ENCODE measurements at places on chromosomes 7 and 10.

DNA sequence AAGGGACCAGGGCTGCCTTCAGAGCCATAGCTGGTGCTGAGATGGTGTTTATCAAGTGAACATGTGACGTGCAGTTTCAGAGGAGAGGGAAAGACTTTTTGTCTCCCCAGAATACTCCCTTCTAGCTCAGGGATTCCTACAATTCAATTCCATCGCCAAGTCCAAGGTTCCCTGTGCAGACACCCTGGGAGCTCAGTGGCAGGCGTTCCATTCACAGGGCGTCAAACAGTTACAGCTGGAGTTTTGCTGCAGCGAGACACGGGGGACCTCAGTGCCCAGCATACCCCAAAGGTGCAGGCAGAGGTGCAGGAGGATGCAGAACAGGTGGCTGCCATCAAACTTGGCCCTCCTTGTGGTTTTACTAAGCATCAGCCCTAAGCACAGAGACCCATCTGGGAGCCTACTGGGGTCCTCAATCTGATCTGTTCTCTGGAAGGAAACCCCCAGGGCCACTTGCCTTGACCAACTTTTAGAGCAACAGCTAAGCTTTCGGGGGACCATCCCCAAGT is 846 bp upstream of the CALML5 start:
- no peak for DNase-seq

- no peak for DNase-seq
Measured at GRCh38 chr7:151229249-151229648, 2.2 kb upstream of the ABCF2 start.

DNA sequence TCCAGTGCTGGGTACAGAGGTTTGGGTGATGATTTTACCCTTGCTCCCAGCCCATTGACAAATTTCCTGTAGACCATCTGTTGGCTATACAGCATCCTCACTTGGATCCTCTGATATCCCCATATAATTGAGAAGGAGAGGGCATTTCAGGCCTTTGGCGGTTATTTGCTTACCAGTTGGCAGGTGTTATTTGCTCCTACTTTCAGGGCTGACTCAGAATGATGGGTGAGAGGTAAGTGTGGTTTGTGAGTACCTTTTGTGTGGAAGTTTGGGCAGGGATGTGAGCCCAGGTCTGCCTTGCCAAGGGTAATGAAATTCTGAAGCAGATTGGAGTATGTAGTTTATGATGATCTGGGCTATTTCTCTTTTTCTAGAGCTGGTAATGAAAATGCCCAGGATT is 93.6 kb downstream of the LRMDA start:
- no peak for DNase-seq

GRCh38 chr10:118032564-118032963 is 14.2 kb downstream of the RAB11FIP2 start:
- no peak for DNase-seq

DNA sequence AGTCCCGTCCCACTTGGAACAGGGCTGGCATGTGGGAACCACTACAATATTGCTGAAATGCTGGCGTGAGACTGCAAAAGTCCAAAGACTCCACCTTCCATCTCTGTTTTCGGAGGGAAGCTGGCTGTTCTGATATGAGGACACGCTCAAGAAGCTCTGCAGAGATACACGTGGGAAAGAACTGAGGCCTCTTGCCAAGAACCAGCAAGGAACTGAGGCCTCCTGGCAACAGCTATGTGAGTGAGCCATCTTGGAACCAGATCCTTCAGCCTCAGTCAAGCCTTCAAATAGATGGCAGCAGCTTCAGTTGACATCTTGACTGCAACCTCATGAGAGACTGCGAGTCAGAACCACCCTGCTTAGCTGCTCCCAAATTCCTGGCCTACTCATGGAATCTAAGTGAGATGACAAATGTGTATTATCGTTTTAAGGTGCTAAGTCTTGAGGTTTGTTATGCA is 30.8 kb downstream of the SGMS1 start:
- DNase-seq, result no peak

DNA sequence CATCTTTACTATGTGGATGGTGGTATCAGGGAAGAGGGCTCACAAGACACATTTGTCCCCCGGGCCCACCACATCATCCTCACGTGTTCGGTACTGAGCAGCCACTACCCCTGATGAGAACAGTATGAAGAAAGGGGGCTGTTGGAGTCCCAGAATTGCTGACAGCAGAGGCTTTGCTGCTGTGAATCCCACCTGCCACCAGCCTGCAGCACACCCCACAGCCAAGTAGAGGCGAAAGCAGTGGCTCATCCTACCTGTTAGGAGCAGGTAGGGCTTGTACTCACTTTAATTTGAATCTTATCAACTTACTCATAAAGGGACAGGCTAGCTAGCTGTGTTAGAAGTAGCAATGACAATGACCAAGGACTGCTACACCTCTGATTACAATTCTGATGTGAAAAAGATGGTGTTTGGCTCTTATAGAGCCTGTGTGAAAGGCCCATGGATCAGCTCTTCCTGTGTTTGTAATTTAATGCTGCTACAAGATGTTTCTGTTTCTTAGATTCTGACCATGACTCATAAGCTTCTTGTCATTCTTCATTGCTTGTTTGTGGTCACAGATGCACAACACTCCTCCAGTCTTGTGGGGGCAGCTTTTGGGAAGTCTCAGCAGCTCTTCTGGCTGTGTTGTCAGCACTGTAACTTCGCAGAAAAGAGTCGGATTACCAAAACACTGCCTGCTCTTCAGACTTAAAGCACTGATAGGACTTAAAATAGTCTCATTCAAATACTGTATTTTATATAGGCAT is 9.1 kb upstream of the CSGALNACT2 start:
- no peak for DNase-seq

GRCh38 chr7:96993094-96993865 is 12.1 kb upstream of the DLX6 start:
- DNase-seq, result no peak

GRCh38 chr7:157404845-157405481 is 68.2 kb downstream of the DNAJB6 start:
- DNase-seq, result no peak

DNA sequence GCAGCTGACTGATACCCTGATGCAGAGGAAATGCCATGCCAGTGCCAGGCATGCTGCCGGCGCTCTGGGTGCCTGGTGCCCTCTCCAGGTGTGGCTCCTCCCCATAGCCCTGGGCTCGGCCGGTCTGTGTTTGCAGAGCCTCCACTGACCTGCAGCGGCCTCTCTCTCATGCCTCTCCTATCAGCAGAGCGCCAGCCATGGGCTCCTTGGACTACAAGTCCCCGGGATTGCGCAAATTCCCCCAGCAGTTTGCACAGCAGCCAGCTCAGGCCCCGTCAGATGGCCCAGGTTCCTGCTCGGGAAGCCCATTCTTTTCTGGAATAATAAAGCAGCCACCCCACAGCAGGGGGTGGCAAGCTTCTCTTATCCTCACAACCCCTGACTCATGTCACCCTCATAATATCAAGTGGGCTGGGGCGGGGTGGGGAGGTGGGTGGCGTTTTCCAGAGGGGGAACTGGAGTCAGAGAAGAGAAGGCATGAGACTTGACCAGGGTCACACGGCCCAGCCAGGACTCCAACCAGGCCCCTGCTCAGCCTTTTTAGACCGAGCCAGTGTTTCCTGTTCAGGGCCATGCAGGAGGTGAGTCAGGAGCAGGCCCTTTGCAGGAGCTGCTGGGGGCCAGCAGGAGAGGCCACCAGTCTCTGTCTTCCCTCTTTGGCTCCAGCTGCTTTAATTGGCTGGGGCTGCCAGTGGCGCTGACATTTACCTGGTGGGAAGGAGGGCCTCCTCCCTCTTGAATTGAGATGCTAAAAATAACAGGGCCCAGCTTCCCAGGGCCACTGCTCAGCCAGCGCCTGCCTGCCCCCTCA is 58.6 kb downstream of the ZMIZ1 start:
- no peak for DNase-seq

DNA sequence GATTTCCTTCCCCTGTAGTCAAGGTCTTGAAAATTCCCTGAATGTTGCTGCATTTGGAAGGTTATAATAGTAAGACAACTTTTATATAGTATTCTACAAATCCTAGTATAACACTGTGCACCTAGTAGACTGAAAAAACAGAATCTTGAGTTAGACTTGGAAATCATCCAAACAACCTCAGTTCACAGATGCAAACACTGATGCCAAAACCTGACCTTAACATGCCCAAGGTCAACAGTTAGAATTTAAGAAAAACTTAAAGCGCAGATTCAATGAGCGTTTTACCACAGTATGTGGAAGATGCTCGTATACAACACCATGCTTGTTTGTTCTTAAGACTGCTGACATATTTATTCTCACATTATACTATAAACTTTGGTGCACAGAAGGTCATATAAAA is 3.0 kb downstream of the PIP4K2A start:
- no peak for DNase-seq

DNA sequence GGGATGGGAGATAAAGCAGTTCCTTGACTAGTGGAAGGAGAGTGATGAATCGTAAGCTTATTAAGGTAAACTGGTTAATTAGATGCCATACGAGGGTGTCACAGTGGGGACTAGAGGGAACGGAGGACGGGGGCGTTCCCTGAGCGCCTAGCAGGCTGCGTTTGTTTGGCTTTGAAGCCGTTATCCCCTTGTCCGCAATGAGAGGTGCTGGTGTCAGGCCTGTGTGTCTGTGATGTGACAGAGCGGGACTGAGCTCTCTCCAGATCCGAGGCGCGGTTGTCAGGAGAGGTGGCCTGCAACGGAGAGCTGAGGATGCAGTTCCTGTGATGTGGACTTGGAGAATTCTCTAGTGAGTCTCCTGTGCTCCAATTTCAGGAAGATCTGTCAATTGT is 60.0 kb upstream of the PRPS1L1 start:
- DNase-seq, result no peak

GRCh38 chr10:42548254-42548653 is 90.1 kb downstream of the ZNF33B start:
- no peak for DNase-seq

DNA sequence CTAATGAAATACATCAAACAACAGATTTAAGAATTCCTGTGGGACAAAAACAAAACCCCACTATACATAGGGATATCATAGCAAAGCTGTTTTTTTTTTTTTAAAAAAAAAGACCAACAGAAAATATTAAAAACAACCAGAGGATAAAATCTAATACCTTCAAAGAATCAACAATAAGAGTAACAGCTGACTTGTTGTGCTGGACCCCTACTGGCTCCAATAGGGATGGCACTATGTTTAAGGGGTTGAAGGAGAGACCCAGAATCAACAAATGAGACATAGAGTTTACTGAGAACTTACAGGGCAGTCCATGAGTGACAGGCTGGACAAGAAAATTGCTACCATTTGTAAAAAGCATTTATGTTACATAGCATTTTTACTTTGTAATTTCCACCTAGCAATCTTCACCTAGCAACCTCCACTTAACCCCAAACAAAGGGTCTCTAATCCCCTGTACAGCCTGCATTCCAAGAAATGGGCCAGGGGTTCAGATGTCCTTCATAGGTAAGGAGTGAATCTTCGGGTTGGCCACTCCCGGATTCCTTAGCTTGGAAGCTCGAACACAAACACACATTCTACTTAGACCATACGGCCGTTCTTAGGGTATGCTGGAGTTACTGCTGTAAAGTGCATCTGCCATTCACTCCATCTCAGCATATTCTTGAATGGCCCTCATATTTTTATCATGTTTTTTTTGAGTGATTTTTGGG is 25.8 kb downstream of the ASZ1 start:
- DNase-seq, result no peak

DNA sequence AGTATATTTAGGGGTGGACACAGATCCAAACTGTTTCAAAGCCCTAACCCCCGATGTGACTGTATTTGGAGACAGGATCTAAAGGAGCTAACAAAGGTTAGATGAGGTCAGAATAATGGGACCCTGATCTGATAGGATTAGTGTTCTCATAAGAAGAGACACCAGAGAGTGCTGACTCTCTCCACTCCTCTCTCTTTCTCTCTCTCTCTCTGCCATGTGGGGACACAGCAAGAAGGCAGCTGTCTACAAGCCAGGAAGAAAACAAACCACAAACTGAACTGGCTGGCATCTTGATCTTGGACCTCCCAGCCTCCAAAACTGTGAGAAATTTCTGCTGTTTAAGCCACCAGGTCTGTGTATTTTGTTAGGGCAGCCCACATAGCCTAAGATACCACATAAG is 84.7 kb upstream of the KDM7A start:
- no peak for DNase-seq

DNA sequence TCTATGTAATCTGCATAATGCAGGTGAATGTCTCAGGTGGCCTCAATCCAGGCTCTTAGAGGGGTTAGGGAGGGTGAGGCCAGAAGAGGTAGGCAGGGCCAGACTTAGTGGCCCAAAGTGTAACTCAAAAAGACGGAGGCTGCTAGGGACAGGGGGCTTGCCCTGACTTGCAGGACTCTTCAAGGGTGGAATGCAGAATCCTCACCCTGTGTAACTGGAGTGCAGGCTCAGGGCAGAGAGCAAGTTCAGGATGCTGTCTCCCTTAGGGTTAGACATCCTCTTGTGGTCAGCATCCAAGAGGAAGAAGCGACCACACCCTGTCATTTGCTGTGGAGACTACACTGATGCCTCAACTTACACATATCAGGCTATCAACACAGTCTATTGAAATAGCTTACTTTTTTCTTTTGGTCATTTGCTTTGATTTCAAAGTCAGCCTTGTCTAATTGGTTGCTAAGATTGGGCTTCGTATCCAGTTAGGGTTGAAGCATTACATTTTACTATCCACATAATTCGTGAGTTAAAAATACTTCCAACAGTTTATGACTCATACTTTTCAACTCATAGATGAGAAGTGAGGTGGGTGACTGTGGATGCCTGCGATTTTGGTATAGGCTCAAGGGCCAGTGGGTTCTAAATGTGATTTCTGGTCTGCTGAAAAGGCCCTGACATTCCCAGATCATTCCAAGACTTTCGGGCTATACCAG is 563.6 kb downstream of the SUGCT start:
- no peak for DNase-seq

DNA sequence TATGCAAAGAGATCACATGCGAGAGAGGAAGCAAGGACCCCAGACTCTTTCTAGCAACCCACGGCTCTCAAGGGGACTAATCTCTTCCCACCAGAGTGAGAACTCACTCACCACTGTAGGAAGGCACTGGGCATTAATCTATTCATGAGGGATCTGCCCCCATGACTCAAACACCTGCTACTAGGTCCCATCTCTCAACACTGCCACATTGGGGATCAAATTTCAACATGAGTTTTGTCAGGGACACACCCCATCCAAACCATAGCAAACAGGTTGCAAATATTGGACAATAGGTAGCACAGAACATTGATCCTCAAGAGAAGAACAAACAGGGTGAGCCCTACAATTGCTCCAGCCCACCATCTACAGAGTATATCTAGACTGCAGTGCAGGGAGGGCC is 740.6 kb downstream of the LRMDA start:
- no peak for DNase-seq

DNA sequence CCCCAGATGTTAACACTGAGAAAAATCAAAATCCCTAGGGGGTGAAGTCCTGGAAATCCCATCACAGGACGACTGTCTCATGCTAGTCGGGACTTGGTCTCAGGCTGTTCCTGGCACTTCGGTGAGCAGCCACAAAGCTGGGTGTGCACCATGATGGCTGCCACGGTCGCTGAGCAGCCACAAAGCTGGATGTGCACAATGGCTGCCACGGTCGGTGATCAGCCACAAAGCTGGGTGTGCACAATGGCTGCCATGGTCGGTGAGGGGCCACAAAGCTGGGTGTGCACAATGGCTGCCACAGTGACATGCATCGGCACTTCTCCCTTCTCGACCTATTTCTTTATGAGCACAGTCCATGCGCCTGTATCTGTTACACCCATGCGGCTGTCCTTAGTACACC is 505.1 kb downstream of the TCERG1L start:
- no peak for DNase-seq

GRCh38 chr7:105337529-105337928 is 51.2 kb downstream of the SRPK2 start:
- DNase-seq, result no peak

- DNase-seq, result no peak
Measured at GRCh38 chr10:68108653-68109052, 635 bp upstream of the MYPN start.
